ENCODE measurements at places on chromosomes 16 and 17.

DNA sequence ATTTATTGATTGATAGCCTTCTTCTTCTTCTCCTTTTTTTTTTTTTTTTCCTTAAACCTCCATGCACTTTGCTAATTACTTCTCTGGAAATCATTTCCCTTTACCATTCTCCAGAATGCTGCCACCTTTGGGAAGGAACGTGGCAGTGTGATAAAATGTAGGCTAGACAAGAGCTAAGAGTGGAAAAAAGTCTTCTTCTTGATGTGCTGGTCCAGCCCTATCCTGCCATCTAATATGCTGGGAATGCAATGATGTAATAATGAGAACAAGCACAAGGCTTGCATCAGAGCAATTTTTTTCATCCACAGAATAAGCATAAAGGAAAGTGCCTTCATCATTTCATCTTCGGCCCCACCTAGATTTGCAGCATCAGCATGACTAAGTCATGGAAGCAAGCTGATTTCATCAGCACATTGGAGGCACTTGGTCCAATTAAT lies 128.7 kb upstream of the ZFHX3 start:
- peak; percentile 96 for DNase-seq

- no peak for DNase-seq
Observed at GRCh38 chr16:17474037-17474436, 3.3 kb upstream of the XYLT1 start.

- no peak for DNase-seq
Observed at GRCh38 chr17:64780096-64781013, 118.2 kb upstream of the SMURF2 start.

- peak; percentile 60 for DNase-seq
Observed at GRCh38 chr17:47280072-47280811, 26.6 kb downstream of the ITGB3 start.

Data from fibroblast of lung (primary cell).